SK-N-MC (cell line): ENCODE measurements at places on chromosomes 3 and 15.

DNA sequence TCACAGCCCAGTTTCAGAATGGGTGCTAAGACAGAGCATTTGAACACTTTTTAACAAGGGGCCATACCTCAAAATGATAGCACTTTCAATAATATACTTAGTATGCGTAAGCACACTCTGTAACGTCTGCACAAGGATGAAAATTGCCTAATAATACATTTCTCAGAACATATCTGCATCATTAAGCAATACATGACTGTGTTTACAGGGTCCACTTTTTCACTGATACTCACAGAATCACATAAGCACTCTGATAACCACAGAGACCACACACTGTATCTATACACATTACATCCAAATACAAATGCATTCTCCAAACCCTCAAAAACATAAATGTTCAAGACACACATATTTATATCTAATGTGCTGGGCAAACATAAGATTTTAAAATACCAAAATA lies 79.8 kb downstream of the NR1I2 start:
- DNase-seq: no peak

- DNase-seq: no peak
Observed at GRCh38 chr15:80780416-80781221, 1.4 kb downstream of the CEMIP start.

- DNase-seq: no peak
Observed at GRCh38 chr15:83444936-83445335, 2.2 kb upstream of the SH3GL3 start.

GRCh38 chr15:62935300-62936081 lies 107.1 kb upstream of the TPM1 start:
- no peak for DNase-seq

DNA sequence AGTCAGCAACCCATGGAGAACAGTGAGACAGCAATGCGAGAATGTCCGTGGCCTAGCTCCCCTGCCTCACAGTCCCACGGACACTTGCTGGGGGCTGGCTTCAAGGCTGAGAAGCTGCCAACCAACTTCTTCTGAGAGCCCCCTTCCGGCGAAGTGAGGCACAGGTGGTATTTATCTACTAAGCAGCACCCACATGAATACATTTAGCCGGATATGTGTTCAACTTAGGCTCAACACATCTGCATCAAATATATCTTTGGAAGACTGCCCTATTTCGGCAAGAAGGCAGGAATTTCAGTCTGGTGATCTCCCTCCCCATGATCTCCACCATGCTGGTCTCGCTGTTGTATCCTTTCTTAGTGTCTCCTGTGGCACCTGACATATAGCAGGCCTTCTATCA lies 340.9 kb upstream of the NR2E3 start:
- no peak for DNase-seq

GRCh38 chr3:78634316-78634715 lies 1133.5 kb downstream of the ROBO1 start:
- DNase-seq: no peak

- DNase-seq: no peak
Observed at GRCh38 chr3:23465569-23465968, 262.4 kb downstream of the UBE2E2 start.

GRCh38 chr3:115401851-115402501 lies 221.3 kb upstream of the GAP43 start:
- DNase-seq: no peak

GRCh38 chr15:96896766-96897165 lies 566.3 kb downstream of the NR2F2 start:
- no peak for DNase-seq

GRCh38 chr3:196517919-196518318 lies 2.8 kb upstream of the SMCO1 start:
- DNase-seq: no peak
